Subcutaneous adipose tissue (tissue), 4 donors: ENCODE measurements at places on chromosomes 11 and 22. TPM values are rescaled to one million over a fixed set of nuclear protein-coding genes. Genes with fewer than 3 reads are reported as not detected.

Gene OPCML
- total RNA-seq, result not detected

Gene SMC1B
- total RNA-seq, result 0.17 TPM

Gene PHF21B
- total RNA-seq, result not detected

Gene PATE4
- total RNA-seq, result not detected

Gene GPHA2
- total RNA-seq, result not detected

Gene IL10RA
- 62.1 TPM for total RNA-seq

Gene SLC22A6
- total RNA-seq, result not detected

Gene OR8B3
- not detected for total RNA-seq

Gene OR6T1
- not detected for total RNA-seq

Gene CTSF
- total RNA-seq, result 55.9 TPM

Gene MUC6
- total RNA-seq, result not detected

Gene TMEM218
- 15.6 TPM for total RNA-seq

Gene PDGFB
- total RNA-seq, result 6.5 TPM

Gene SYCE3
- not detected for total RNA-seq

Gene PLA2G3
- not detected for total RNA-seq

Gene POLA2
- 5.3 TPM for total RNA-seq

Gene TYR
- not detected for total RNA-seq

Gene TRIOBP
- 90.7 TPM for total RNA-seq

Gene RCOR2
- 0.88 TPM for total RNA-seq

Gene UFD1
- 43.6 TPM for total RNA-seq

Gene SMTN
- total RNA-seq, result 18.0 TPM

Gene APLNR
- 0.82 TPM for total RNA-seq

Gene CDON
- 20.4 TPM for total RNA-seq

Gene NOX4
- 30.7 TPM for total RNA-seq

Gene MOV10L1
- 1.3 TPM for total RNA-seq

Gene FOSL1
- total RNA-seq, result 15.2 TPM
